Stimulated activated CD4-positive, alpha-beta T cell treated with anti-CD3 and anti-CD28 coated beads, Interleukin-4, amount 100 ng/mL, for 24 hours (primary cell): ENCODE measurements at places on chromosomes 16 and 17.

GRCh38 chr16:4309833-4310266 lies 6.0 kb upstream of the GLIS2 start:
- peak; percentile 62 for DNase-seq

DNA sequence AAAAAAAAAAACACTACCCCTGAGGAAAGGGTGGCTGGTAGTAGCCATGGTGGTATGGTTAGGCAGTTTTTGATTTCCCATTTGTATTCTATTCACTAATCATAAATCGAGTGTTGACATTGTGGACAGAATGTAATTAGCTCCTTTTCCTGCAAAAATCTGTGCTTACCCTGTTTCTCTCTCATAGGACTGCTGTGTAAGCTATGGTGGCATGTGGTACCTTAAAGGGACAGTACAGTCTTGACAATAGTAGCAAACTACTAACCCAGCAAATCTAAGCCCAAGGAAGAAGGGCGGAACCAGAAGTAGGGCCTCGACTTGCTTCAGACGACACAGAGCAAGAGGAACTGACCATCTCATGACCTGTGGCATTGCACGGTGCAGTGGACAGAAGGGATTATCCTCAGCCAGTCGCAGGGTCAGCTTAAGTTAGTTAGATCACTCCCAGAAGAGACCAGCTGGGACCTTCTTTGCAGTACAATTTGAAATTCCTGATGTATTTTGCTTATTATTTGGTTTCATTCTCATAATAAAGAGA lies 36.3 kb downstream of the POLR3E start:
- no peak for DNase-seq

DNA sequence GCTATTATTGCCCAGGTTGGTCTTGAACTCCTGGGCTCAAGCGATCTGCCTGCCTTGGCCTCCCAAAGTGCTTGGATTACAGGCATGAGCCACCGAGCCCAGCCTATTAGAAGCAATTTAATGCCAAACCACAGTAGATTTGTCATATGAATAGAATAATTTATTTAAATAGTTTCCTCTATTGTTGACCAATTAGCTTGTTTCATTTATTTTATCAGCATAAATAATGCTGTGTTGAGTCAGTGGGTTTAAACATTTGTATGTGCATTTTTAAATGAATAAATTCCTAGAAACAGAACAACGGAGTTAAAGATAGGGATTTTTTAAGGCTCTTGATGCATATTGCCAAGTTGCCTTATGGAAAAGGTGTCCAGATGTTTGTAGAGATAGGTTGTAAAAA lies 26.7 kb downstream of the FTO start:
- no peak for DNase-seq

DNA sequence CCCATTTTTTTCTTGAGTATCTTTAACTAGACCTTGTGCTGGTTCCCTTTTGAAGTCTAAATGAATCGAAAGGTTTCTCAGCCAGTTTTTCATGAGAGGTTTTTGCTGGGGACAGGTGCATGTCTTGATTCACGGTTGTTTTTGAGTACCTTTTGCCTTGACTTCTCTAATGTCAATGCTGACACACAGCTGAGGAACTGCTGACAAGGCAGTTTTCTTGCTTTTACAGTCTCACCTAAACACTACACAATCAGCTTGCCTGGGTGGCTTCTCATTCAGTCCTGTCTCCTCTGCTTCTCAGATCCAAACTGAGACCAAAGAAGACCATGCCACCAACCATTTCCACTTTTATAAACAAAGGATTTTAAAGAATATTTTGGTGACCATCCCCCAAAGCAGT lies 7.1 kb downstream of the OR3A3 start:
- no peak for DNase-seq

DNA sequence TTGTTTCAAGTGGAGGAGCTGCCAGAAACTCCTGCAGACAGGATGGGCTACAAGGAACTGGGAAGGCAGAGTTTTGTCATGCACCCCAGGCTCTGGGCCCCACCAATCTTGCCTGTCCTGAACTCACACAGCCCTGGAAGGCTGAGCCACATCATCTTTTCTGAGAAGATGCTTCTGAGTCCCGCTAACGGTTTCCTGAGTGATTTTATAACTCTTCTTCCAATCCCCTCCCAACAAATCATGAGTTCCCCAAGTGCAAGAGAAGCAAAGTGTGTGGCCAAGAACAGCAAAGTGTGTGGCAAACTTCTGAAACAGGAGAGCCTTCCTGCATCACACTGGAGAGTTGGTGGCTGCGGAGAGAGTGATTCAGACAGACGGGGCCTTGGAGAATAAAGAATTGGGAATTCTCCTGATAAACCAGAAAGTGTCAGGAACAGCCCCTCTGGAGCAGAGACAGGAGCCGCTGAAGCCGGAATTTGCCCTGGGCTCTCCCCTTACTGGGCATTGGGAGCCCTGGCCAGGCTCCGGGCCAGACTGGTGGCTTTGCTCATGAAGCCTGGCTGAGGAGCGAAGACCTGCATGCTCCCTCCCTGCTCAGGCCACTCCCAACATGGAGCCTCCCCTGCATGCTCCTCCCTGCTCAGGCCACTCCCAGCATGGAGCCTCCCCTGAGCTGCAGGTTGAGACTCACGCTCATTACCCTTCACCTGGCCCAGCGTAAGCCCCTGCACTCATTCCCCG lies 47.2 kb downstream of the PITPNM3 start:
- DNase-seq = no peak

GRCh38 chr17:78419970-78420815 lies 41.7 kb downstream of the PGS1 start:
- no peak for DNase-seq

GRCh38 chr17:66738301-66738700 lies 96.6 kb upstream of the CACNG5 start:
- DNase-seq = no peak

GRCh38 chr16:75792771-75793492 lies 66.6 kb upstream of the CPHXL start:
- DNase-seq = no peak

DNA sequence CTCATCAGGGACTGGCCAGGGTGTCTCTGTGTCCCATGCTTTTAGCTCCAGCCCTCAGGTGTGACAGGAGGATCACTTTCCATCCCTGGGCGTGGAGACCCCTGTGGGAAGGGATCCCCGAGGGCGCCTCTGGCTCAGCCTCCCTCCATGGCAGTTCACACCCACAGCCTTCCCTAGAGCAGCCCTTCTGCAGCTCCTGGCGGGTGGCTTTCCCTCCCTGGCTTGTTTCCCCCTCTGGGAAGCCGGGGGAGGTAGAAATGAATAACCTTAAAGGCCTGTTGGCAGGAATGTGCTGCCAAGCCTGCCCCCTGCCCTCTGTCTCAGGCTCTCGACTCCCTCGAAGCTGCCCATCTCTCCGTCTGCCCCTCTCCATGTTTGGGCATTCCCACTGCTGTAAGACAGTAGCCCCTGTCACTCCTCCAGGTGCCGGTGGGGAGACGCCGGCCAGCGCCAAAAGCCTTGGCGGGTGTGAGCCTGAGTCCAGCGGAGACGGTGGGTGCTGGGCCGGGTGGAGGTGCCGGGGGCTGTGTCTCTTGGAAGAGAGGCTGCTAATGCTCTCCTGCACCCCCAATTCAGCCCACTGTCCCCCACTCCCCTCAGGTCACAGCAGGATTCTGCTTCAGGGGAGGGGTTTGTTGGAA lies 2.1 kb upstream of the ATP2A1 start:
- no peak for DNase-seq

- DNase-seq = no peak
Measured at GRCh38 chr16:56781528-56781961, 51.6 kb downstream of the NUP93 start.

- DNase-seq = no peak
Measured at GRCh38 chr17:45189009-45189408, 27.3 kb downstream of the HEXIM2 start.

DNA sequence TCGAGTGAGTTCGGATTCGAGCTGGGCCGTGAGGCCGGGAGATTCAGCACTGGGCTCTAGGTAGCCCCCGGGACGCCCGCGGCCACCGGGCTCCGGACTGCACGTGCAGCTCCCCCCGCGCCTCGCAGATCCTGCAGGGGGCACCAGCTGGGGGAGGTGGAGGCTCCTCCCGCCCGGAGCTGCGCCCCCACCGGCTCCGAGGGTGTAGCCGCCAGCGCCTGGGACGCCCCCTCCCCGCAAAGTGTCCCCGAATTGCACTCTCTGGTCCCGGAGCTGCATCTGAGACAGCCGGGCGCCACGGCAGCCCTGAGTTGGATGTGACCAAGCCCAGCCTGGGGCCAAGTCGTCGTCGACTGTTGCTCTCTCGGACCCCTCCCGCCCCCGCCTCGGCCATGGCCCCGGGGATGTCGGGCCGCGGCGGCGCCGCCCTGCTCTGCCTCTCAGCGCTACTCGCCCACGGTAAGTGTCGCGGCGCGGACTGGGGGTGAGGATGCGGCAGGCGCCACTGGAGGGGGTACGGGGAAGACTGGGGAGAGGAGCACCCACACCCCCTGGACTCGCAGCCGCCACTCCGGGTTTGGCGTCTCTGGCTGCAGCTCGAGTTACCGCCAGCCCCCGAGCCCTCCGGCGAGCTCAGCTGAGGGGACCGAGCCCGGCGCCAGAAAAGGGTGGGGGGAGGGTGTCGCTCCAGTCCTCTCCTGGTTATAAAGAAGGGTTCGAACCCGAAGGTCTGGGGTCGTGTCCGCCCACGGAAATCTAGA lies 1.5 kb downstream of the TMEM132E start:
- DNase-seq = no peak

- peak; percentile 24 for DNase-seq
Measured at GRCh38 chr17:48444516-48445247, 14.7 kb upstream of the SKAP1 start.

- no peak for DNase-seq
Measured at GRCh38 chr17:6521586-6521985, 34.8 kb downstream of the PITPNM3 start.

GRCh38 chr16:24116046-24116776 lies 139.9 kb upstream of the CACNG3 start:
- no peak for DNase-seq

DNA sequence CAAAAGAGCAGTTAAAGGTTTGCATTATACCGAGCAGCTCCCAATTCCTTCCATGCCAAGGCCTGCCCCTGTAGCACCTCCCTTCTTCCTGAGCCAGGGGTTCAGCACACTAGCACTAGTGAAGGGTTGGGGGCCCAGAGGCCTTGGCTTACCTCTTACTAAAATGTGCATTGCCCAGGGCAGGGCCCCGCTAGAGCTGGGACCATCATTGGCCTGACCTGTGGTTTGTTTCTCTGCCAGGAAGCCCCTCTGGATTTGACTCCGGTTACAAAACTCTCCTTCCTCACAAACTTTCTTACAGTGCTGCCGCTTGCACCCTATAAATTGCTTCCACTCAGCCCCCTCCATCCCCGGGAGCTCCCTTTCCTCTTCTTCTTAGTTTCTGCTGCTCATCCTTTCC lies 33.8 kb downstream of the MPRIP start:
- DNase-seq = no peak

- DNase-seq = peak; percentile 75
Measured at GRCh38 chr16:31108035-31108793, at the start of gene BCKDK. BCKDK (plus strand) TSS chr16:31108386; CDS start chr16:31109224, 838 bp downstream.

DNA sequence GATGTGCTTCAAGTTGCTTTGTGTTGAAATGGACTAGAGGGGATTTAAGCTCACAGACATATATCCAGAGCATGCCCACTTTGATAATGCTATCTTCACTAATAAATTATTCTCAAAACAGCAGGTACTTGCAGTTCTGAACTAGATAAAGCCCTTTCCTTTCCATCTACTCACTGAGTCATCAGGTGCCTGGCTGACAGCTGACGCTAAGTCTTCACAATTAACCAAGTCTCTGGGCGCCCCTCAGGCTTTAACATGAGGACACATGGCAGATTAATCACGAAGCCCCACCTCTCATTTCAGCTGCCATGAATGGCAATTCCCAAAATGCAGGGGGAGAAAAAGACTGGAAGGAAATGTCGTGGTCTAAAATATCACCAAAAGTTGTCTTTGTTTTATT lies 29.5 kb upstream of the CRISPLD2 start:
- DNase-seq = no peak

DNA sequence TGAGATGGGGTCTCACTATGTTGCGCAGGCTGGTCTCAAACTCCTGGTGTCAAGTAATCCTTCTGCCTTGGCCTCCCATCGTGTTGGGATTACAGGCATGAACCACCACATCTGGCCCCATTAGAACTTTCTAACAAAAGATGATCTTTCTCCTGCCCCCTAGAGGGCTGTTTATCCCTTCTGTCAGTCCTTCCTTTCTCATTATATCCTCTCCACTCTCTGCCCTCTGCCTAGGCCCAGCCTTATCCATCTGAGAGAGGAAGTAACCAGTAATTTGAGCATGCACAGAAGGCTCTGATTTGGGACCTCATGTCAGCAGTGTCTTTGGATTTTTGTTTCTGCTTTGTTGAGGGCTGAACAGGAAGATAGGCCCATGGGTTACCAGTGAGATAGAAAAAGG lies 4.4 kb upstream of the DHX40 start:
- DNase-seq = no peak

- no peak for DNase-seq
Measured at GRCh38 chr17:57588086-57588485, 157.0 kb downstream of the CCDC182 start.

DNA sequence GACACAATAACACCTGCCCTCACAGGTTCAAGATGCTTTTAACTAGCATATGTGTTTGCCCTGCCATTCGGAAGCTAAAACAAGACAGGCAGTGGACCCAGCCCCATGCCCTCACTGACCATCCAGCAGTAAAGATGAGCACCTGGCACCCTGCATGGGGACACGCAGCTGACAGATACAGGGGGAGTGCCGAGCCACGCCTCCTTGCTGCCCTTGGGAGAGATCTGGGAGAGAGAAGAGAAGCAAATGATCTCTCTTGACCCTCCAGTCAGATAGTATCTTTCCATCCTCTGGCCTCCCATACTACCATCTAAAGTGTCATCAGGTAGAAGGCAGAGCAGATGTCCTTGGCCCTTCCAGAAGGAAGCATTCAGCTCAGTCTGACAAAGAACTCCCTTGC lies 40.6 kb upstream of the MYOCD start:
- DNase-seq = no peak

- DNase-seq = no peak
Measured at GRCh38 chr16:57627184-57627871, 1.1 kb upstream of the ADGRG1 start.

- DNase-seq = no peak
Measured at GRCh38 chr17:64045176-64045575, 24.7 kb upstream of the ICAM2 start.

- DNase-seq = peak; percentile 65
Measured at GRCh38 chr17:17303010-17303846, at the start of gene NT5M. NT5M (plus strand) TSS chr17:17303373; CDS start chr17:17303551, 178 bp downstream.

DNA sequence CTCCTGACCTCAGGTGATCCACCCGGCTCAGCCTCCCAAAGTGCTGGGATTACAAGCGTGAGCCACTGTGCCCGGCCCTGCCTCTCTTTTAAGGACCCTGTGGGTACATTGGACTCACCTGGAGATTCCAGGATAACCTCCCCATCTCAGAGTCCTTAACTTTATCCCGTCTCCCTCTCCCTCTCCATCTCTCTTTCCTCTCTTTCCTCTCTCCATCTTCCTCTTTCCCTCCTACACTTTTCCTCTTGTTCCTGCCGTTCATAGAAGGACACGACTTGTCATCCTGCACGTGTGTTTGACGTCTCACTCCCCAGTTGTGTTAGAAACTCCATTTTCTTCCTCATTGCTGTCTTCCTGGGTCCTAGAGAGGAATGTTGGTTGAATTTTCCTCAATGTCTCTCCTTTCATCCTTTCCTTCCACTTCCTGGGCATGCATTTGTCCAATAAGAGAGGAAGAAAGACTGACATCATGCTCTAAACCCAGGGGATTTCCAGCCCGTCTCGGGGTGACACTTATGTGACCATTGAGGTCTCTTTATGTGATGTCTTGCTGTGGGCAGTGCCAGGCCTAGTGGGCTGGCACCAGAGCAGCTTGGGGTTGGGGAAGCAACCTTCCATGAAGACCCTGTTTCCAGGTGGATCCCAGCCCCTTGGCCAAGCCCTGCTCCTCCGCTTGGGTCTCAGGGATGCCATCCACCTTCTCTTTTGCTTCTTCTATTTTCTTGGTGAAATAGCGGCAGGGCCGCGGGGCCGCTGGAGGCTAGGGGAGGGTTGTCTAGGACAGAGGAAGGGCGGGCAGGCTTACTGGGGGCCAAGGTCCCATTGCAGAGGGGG lies 39.8 kb upstream of the IRF8 start:
- DNase-seq = no peak
